Stimulated activated naive CD4-positive, alpha-beta T cell treated with Interleukin-2 at 50 U/mL for 16 hours (primary cell): ENCODE measurements at places on chromosomes 11 and 22.

- DNase-seq = no peak
Observed at GRCh38 chr22:27159716-27160295, 502.4 kb downstream of the MIAT start.

DNA sequence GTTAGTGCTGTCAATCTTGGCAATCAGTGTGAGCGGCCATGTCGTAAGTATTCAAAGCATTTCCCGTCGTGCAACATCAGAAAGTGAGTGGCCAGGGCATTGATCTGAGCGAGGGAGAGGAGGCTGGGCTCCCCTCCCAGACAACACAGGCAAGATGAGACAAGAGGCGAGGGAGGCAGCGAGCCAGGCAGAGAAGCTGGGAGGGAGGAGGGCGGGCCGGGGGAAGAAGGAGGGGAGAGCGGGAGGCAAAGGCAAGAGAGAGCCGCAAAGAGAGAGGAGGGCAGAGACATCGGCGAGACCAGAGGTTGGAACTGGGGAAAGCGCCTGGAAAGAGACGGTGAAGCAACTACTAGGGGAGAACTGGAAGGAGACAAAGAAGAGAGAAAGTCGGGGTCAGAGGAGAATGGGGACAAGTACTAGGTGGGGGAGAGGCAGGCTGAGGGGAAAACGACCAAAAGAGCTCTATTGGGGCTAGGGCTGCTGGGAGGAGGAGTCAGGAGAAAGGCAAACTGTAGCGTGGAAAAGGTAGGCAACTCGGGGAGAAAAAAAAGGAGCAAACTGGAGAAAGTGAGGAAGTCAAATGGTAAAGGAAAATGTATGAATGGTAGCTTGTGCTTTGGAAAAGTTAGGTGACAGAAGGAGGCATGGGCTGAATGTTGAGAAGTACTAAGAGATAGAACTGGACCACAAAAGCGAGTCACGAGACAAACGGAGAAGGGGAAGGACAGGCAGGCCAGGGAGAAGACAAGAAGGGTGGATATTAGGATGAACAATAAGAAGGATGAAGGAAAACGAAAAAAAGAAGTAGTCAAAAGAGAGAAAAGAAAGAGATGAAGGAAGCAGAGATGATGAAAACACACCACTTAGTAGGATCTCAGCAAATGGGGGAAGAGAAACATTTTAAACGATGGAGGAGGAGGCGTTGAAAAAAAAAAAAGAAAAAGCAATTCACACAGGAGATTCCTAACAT lies 130.5 kb upstream of the C11orf58 start:
- no peak for DNase-seq

DNA sequence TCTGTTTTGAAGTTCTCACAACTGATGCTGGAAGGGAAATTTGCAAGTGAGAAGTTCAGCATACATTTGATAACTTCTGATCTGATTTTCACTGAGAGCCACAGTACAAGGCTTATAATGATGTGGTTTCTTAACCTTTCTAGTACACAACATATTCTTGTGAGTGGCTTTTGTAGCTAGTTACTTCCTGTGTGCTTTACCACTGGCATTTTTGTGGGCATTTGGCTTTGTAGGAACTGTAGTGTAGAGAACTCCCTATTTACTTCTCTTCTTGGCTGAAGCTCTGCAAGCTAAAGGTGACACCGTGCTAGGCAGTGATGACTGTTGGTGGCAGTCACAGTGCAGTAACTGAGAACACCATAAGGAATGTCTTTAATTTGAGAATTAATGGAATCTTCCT lies 14.9 kb downstream of the USP47 start:
- no peak for DNase-seq

DNA sequence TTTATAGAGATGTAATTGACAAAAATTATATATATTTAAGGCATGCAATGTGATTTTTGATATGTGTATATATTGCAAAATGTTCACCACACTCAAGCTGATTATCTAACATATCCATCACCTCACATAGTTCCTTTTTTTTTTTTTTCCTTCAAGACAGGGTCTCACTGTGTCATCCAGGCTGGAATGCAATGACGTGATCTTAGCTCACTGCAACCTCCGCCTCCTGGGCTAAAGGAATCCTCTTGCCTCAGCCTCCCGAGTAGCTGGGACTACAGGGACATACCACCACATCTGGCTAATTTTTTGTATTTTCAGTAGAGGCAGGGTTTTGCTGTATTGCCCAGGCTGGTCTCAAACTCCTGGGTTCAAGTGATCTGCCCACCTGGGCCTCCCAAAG lies 65.1 kb upstream of the SLC35C1 start:
- DNase-seq = no peak

DNA sequence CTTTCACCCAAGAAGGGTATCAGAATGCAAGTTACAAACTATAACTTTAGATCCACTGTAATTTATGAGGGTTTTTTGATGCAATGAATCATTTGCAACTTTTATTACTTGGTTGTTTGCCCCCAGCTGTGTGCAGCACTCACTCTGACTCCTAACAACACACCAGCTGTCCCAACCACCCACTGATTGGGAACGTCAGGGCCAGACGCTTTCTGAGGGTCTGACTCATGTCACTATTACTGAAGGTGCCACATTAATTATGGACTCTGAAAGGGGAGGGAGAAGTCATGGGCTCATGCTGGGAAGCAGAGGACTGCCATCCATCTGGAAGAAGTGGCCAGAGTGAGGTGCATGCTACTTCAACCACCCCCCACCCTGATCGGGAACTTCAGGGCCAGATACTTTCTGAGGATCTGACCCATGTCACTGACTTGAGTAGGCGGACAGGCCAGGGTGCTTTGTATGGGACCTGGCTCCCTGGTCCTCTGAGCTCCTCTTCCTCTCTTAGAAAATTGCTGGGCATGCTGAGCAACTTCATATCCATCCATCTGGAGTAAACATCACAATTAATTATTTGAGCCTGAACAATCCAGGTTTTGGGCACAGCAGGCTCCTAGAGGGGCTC lies 44.9 kb upstream of the DRD2 start:
- DNase-seq = no peak

- no peak for DNase-seq
Observed at GRCh38 chr22:21025266-21025665, 7.1 kb downstream of the SLC7A4 start.

- DNase-seq = no peak
Observed at GRCh38 chr22:48223488-48224190, 1461.2 kb downstream of the TBC1D22A start.

DNA sequence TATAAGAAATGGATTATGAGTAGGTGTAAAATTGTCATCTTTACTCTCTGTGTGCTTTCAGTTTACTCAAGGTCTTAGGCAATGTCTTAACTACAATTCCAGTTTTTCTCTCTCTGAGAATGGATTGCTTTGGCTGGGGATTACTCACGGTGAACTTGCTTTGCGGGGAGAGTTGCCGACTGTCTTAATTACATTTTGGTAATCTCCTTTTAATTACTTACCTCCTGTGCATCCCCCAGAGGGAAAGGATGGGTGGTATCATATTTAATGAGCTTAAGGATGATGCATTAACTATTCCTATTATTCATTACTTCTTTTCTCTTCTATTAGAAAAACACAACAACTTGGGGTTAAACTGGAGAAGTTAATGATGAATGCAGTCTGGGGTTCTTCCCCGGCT lies 159.4 kb downstream of the MPPED1 start:
- no peak for DNase-seq

GRCh38 chr22:35128637-35129036 lies 62.7 kb downstream of the ISX start:
- DNase-seq = no peak

GRCh38 chr11:69000831-69001242 lies 12.2 kb downstream of the MRGPRF start:
- no peak for DNase-seq

- DNase-seq = no peak
Observed at GRCh38 chr11:72569966-72570892, 104.0 kb downstream of the PDE2A start.

DNA sequence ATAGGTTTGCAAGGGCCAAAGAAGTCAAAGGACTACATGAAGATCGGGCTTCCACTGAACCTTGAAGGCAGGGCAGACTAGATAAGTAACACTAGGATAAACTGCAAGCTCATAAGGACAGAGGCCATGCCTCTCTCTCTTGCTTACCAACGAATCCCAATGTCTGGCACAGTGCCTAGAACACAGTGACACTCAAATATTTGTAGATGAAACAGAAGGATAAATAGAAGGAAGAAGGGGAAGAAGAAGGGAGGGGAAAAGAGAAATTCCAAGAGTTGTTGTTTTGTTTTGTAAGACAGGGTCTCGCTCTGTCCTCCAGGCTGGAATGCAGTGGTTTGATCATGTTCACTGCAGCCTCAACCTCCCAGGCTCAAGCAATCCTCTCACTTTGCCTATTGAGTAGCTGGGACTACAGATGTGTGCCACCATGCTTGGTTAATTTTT lies 26.9 kb downstream of the SIK3 start:
- DNase-seq = no peak

DNA sequence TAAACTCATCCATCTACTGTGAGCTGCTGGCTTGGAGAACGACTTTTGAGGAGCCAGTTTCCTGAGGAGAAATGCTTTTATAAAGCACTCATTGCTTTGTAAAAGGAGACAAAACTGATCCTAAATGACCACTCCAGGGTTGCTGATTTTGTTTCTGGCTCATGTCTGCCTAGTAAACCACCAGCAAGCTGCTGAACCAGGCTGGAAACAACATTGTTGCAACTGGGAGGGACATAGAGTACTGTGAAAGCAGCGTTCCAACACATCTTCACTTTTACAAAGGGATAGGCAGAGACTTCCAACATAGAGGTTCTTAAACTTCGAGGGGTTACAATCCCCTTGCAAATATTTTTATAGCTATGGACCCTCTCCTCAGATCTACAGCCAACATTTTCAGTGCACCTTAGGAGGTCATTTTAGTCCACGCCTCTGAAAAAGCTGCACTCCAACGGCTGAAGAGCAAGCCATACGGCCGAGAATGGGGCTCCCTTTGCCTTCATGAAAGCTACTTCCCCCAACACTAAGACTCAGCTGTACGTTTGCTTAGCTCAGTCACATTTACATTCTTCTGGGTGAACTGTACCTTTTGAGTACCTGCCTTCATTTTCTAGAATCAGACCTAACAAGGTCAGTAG lies 54.7 kb downstream of the PANX1 start:
- DNase-seq = no peak

GRCh38 chr11:67356864-67357561 lies 3.7 kb upstream of the POLD4 start:
- peak; percentile 55 for DNase-seq

GRCh38 chr11:29538339-29539036 lies 478.3 kb downstream of the KCNA4 start:
- no peak for DNase-seq

GRCh38 chr11:122637541-122637940 lies 18.0 kb upstream of the UBASH3B start:
- DNase-seq = no peak

- DNase-seq = no peak
Observed at GRCh38 chr11:58880166-58880565, 35.7 kb upstream of the GLYATL2 start.

DNA sequence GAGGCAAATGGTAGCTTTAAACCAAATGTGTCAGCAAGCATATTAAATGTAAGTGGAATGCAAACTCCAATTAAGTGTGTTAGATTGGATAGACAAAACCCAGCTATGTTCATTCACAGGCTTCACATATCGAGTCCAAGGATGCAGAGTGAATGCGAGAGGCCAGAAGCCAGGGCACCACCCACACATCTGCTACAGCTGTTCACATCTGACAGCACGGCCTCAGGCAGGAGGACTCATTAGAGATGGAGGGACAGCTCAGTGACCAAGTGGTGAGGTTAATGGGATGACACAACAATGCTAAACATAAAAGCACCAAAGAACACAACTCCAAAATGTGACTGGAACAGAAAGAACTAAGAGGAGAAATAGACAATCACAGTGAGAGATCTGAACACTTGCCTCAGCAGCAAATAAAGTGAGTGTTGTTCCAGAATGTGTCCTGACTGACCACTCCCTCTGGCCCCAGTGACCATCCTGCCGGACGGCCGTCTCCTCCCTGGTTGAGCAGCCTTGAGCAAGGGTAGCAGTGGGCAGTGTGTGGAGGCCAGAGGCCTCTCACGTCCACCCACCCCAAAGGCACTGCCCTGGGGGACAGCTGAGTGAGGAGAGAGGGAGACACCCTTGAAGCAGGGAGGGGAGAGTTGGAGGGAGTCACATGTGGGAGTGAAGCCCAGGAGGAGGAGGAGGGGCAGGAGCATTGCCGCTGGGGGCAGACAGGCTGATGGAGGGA lies 23.8 kb downstream of the ALG12 start:
- no peak for DNase-seq

DNA sequence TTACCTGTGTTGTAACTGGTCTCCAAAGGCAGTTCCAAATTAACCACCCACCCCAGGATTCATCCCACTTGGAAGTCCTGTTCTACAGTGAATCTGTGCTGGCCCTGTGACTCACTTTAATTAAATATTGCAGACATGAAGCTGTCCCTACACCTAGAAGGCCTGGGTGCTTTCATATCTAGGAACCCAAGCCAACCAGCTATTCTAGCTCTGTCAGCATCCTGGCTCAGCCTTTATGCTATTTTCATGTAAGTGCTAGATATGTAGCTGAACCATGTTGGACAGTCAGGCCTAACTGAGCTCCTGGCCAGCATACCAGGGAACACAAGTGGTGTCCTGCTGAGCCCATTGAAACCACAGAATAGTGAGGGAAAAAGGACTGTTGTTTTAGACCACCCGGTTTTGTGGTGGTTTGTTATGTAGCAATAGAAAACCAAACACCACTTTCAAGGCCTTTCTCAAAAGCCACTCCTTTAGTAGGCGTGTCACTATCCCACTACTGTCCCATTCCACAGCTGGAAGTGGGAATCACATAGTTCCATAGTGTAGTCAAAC lies 30.3 kb downstream of the CNTF start:
- no peak for DNase-seq

DNA sequence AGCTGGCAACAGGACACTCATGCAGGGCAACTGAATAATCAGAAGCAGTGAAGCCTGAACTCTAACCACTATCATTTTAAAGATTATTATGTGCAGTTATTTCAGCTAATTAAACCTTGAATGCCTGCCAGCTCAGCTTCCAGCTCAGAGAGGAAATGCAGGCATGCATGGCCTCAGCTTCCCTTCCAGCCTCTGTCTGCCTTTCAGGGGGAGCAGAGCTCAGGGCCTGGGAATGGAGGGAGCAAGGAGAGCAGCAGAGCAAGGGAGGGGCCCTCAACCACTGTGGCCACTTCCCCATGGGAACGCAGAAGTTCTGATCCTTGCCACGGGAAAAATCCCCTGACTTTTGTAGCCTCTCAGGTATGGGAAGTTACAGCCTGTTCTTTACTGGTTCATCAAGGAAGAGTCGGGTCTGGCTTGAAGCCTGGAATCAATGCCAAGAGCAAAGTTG lies 32.5 kb upstream of the APLNR start:
- no peak for DNase-seq

- DNase-seq = no peak
Observed at GRCh38 chr11:4541071-4541470, 3.9 kb upstream of the OR52M1 start.

DNA sequence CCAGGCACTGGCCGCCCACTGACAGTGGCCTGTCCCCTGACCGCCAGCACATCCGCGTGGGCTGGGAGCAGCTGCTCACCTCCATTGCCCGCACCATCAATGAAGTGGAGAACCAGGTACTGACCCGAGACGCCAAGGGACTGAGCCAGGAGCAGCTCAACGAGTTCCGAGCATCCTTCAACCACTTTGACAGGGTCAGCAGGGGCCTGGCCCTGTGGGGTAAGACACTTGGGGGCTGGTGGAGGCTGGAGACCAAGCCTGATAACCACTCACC lies 6.5 kb downstream of the CTSF start:
- DNase-seq = no peak

GRCh38 chr11:2314525-2315394 lies 12.9 kb downstream of the TSPAN32 start:
- DNase-seq = no peak

GRCh38 chr11:2196970-2197770 lies 25.6 kb upstream of the TH start:
- DNase-seq = peak; percentile 60

GRCh38 chr11:115247361-115247760 lies 256.9 kb downstream of the CADM1 start:
- no peak for DNase-seq
